Kasumi-1 (cell line): ENCODE measurements at places on chromosomes 5 and 9.

DNA sequence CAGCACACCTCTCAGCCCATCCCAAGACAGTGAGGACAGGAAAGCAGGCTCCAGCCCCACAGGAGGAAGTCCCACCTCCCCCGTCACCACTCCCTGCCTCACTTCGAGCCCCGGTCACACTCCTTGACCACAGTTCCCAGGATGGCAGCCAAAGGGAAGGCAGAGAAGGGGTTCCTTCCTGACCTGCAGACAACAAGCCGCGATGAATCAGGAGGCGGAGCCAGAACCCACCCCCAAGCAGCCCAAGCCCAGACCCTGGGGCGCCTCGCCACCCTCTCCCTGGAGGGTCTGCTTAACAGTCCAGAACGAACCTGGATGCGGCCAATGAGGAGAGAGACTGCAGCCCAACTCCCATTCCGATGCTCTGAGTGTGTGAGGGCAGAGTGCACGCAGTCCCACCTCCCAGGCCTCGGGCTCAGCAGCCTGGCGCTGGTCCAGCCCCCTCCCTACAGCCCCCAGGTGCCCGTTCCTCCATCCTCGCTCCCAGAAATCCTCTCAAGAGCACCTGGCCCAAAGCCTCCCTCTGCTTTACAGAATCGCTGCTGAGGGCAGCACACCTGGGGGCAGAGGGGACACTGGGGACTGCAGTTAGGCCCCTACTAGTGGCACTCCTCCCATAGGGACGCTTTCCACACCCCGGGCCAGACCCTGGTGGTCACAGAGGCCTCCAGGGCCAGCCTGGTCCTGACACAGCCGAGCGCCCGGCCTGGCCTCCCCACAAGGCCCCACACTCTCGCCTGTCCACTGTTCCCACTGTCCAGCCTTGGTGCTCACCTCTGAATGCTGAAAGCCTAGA, 69.6 kb upstream of the LRRTM2 start:
- no peak for DNase-seq

DNA sequence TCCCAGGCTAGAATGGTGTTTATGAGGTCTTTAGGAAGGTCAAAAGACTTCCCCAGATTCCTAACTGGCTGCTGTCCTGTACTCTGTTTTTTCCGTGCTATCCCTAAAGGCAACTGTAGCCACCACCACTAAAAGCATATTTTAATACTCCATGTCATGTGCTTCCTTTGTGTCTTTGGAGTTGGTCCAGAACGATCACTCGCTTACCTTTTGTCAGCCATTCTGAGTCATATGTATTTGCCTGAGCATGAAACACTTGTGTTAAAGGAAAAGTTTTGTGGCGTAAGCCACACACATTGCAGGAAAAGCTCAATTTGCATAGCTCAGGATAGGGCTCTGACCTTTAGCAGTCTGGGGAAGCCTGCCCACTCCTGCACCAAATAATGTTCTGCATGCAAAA, 299.6 kb downstream of the NTRK2 start:
- DNase-seq, result no peak

- DNase-seq, result no peak
These were observed 74.6 kb downstream of the LMNB1 start for GRCh38 chr5:126851501-126852011.

DNA sequence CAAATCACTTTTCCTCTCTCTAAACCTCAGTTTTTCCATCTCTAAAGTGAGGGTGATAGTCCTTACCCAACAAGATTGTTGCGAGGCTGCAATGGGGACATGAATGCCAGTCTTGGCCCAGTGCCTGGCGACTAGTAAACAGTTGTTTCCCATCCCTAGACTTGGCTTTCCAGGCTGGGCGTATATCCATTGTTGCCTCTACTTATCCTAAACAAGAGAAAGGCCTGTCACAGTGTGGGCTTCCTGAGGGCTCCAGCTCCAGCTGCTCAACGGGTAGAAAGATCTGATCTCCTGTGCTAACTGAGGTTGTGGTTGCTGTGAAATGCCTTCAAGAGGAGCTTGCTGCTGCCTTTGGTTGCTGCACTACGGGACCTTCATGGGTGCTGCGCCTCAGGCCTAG, 142.0 kb downstream of the NSG2 start:
- no peak for DNase-seq

DNA sequence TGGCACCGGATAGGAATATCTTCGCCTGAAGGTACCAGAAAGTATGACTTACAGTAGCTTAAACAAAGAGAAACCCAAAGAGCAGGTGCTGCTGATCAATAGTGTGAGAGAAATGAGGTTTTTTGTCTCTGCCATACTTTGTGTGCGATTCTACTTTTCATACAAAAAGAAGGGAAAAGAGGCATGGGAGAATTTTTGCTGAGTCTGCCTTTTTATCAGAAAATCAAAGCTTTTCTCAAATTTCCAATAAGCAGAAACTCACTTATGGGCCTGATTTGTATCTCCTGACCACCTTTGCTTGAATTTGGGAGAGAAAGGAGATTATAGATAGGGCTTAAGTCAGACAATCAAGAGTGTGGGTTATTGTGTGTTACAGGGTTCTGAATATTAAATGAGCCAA, 65.5 kb upstream of the TAF11L2 start:
- no peak for DNase-seq

DNA sequence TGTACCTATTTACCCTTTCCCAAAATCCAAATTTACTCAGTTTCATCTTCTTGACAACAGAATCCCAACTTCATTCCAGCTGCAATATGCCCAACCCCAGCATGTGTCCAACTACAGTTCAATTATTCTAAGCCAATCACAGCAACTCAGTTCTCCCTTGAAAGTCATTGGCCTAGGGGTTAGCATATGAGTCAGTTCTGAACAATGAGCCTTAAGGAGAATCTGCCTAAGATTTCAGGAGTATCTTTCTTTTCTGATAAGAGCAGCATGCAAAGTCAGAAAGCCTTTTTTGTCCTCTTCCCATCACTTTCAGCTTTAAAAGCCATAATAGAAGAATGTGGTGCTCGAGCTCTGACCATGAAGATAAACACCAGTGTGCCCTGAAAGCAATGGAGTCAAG, 44.4 kb upstream of the RASGRF2 start:
- DNase-seq, result no peak
